ENCODE measurements at places on chromosomes 1 and 21.

DNA sequence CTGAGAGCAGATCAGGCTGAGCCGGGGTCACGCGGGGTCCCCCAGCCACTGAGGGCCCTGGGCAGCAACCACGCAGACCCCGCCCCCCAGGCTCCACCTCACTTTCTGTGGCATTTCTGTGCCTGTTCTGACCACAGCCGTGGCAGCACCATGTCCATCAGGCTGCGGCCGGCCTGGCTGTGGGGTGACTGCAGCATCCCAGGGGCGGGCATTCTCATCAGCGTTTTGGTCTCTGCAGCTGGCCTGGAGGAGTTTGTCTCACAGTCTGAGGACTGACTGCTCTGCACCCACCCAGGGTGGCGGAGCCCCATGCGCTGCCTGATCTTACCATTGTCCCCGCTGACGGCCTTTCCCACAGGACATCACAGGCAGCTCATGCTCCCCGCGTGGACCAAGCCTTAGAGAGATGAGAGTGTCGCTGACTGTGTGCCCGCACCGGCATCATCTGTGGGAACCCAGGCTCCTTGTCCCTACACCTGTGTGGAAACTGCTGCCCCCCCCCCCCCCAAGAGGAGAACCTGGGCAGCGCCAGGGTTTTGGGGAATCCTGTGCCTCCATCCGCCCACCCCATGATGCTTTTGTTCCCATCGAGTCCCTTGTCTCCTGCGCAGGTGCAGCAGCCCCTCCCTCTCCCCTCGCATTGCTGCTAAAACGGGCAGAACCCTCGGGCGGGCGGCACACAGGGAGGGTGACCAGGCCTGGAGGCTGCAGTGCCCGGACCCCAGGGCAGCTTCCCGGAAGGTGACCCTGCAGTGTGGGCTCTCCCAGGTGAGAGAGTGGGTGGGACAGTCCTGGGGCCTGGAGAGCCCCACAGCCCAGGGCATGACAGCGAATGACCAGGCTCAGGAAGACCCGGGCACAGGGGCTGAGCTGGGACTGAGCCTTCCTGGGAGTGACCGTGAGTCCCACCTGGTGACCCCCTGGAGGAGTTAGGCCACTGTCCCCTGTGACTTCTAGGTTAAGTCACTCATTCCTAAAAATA, 1.8 kb downstream of the KRTAP10-1 start:
- no peak for DNase-seq

DNA sequence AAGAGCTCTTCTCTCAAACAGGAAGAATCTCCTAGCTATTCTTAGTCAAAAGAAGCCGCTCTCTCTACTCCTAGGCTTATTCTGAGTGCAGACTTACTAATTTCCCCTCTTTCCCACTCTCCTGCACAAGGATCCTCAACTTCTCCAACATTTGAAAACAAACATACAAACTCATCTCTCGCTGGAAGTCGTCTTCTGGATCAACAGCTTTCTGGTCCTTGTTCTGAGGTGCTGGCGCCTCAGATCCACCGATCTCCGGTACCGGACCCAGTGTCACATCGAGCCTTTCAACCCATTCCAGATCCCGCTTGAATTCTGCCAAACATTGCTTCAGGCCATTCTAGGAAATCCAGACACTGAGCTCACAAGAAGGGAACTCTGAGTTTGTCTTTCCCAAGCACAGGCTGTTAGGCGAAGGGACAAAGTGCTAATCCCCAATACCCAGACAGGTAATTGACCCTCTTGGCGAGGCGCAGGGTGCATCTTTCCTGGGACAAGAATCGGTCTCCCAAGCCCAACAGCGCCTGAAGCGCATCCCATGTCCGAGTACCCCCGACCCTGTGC, 696 bp downstream of the EBNA1BP2 start:
- no peak for DNase-seq

DNA sequence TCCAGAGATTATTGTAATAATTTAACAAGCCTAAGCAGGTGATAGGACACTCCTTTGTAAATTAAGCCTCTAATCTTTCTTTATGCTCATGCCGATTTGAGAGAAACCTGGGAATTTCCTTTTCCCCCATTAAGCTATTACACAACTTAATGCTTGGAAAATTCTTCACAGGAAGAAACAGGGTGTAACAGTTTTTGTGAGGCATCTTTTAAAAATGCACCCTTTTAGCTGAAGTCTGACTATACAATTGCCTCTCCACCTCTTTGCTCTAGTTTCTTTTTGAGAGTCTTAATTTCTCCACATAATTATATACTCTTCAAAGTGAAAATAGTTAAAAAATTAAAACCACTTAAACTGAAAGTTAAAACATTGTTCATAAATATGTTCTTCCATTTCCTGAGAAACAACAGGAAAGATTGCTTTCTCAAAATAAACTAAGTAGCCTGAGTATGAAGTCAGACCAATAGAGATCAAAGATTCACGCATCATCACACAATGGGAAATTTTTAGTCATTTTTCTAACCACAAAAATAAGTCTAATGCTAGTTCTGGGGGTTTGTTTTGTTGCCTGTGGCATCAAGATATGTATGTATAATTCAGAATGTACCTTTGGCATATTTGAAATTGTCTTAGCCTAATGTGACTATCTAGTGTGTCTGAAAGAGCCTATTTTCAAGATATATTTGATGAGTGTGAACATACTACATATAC, 34.7 kb downstream of the LRRC8D start:
- no peak for DNase-seq

- no peak for DNase-seq
Observed at GRCh38 chr21:38363693-38364092, 106.9 kb downstream of the KCNJ15 start.

DNA sequence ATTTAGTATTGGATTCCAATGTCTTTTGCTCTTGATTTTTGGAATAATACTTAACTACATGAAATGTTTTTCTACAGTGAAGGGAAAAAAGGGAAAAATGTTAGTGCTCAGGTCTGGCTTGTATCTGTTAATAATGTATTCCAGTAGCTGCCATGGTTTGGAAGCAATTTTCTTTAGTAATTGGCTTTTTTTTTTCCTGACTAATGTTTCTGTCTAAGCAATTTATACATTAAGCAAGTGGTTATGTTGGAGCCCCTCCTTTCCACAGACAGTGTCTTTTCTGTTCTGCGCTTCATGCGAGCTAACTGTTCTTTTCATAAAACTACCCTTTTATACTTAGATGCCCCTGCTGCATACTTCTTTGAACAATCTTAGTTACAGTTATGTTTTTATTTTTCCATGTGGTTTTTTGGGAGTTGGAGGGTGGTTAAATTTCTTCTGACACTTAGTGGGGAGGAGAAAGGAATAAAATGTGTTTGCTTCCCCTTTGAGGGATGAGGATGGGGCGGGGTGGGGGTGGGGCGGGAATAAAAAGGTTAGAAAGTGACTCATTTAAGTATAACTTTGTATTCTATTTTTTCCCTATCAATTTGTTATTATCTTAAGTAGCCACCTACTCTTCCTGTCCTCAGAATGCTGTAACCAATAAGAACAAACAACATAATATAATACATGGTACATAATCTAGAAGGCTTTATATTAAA, 83.1 kb downstream of the CLIC4 start:
- DNase-seq: no peak

- no peak for DNase-seq
Observed at GRCh38 chr1:46205791-46206190, 2.7 kb downstream of the LURAP1 start.

GRCh38 chr1:235434001-235434400, 66.8 kb downstream of the TBCE start:
- no peak for DNase-seq

DNA sequence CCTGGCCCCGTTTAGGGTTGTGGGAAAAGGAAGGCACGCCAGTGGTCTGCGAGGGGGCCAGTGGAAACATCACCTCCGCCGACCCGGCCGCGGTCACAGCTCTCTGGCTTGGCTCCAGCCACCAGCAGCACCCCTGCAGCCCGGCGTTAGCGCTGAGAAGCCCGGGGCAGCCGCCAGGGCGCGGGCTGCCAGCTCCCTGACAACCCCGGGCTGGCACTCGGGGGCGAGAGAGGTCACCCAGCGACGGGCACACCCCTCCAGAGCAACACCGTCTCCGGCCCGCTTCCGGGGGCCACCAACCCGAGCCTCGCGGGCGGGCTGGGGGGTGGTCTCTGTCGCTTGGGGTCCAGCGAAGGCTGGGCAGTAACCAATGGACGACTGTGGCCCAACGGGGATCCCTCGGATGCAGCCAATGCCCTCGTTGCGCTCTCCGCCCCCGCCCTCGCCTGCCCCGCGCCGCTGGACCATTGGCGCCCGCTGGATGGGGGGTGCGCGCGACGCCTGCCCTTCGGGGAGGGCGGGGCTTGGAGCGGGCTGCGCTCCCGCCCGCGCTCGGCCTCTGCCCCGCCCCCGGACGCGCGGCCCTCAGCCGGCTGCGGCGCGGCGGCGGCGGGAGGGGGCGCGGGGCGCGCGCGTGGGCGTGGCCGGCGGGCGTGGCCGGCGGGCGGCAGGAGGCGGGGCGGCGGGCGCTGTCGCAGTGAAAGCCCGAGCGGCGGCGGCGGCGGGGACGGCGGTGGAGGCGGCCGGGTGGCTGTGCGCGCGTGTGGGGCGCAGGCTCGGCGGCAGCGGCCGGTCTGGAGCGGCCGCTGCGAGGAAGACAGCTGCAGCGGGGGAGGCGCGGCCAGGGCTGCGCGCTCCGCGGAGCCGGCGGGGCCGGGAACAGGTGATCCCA, at the start of gene MAN1C1:
Gene MAN1C1, plus strand, starts transcription at position 697 of the 892 bp plus-strand sequence. CDS start 1,007 bp downstream, outside the sequence.
- peak; percentile 75 for DNase-seq

DNA sequence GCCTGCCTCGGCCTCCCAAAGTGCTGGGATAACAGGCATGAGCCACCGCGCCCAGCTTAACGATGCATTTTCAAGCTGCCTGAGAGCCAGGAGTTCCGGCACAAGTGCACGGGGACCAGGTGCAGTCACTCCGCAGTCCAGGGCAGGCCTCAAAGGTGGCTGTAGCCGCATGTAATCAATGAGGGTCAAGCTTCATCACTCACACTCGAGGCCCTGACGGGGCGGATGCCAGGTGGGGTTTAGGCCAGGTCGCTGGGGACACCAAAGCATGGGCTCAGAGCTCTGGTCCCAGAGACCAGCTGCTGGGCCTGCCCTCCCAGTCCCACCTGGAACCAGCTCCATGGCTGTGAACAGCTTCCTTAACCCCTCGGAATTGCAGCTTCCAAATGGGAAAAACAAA, 26.1 kb upstream of the GPR153 start:
- DNase-seq: no peak

DNA sequence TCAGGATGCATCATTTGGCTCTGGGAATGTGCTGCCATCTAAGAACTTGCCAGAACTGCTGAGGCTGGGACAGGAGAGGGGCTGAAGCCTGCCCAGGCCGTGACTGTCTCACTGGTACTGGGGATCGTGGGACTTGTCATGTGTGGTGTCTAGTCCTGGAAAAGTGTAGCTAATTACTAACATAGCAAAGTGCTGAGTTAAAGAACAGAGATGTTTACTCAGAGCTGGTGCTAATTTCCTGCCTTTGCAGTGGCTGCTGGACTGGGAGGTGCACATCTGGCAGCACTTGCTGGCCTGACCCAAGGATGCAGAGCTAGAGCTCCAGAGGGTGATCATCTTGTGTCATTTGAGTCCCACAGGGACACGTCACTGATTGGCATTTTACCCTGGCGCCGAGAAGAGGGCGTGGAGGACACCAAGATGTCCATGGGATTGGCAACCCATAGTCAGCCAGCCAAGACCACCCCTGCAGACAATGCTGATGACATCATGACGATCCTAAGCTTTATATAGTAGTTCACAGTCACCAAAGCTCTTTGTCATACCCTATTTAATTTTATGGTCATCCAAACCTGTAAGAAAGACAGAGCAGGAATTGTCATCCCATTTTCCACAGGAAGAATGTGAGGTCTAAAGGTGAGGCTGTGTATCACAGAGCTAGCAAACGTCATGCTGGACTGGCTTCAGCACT, 110.1 kb upstream of the SLC44A3 start:
- no peak for DNase-seq

- no peak for DNase-seq
Observed at GRCh38 chr1:41640756-41641474, 156.4 kb upstream of the EDN2 start.

- DNase-seq: no peak
Observed at GRCh38 chr1:172456344-172456769, 12.5 kb upstream of the PIGC start.

GRCh38 chr1:38029685-38030511, 16.7 kb downstream of the POU3F1 start:
- peak; percentile 55 for DNase-seq

GRCh38 chr1:169999761-170000160, 74.7 kb downstream of the KIFAP3 start:
- DNase-seq: no peak

- no peak for DNase-seq
Observed at GRCh38 chr1:174946031-174946430, 53.7 kb upstream of the CACYBP start.

DNA sequence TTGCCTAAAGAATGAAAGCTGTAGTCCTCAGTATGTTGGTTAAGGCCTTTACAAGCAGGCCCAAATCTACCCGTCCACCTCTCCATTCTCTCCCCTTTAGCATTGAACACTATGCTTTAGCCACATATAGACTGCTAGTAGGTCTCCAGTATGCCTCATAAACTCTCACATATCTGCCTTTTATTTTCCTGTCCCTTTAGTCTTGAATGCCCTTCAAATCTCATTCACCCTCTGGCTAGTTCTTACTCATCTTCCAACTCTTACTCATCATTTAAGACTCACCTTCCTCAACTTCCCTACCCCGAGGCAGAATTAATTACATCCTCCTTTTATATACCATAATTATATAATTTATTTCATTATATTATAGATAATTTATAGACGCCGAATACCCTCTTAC, 78.7 kb upstream of the TSPAN2 start:
- no peak for DNase-seq

GRCh38 chr1:47809301-47810084, 187.7 kb downstream of the TRABD2B start:
- no peak for DNase-seq

Measured in activated CD4-positive, alpha-beta T cell treated with anti-CD3 and anti-CD28 coated beads for 4 hours (primary cell).